ENCODE measurements at places on chromosomes 4 and X.

DNA sequence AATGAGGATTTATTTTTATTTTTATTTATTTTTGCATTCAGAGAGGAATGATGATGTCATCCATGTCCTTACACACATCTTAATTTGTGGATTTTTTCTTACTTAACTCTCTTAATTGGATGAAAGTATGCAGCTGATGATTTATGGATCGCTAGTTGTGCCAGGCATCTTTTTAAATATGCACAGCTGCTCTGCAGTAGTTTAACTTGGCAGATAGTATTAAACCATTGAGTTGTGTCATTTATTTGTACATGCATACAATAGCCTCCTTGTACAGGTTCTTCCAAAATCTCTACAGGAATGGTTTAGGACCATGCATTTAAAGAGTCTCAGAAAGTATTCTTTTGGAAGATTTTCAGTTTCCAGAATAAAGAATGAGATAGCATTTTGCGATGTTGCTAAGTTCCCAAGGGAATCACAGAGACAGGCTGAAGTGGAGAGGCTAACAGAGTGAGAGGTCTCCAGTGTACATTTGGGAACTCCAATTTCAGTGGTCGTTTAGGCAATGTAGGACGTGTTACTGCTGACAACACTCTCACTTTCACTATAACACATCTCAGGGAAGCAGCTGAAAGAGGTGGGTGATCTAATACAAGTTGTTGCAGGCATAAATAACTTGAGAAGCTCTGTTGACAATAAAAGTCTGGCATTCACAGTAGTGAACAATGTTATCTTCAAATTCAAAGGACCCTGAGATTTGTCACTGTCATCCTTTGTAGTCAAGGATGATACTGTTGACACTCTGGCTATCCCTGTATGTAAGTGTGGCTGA is 49.9 kb upstream of the SCRG1 start:
- no peak for DNase-seq

DNA sequence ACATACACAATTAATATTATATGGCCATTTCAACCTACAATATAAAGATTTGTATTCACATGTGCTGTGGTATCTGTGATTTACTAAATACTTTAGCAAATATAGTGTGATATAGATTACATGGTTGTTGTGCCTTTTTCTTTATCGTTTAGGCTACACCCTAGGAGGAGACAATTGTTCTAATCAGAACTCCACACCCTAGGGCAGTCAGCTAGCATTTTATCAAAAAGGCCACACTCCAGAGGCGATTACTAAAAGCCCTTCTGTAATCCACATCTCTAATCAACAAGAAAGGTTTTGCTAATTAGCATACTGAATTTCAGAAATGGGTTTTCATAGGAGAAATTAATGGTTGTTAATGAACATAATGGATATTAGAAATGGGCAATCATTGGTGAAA is 319.5 kb upstream of the NOCT start:
- DNase-seq = no peak

DNA sequence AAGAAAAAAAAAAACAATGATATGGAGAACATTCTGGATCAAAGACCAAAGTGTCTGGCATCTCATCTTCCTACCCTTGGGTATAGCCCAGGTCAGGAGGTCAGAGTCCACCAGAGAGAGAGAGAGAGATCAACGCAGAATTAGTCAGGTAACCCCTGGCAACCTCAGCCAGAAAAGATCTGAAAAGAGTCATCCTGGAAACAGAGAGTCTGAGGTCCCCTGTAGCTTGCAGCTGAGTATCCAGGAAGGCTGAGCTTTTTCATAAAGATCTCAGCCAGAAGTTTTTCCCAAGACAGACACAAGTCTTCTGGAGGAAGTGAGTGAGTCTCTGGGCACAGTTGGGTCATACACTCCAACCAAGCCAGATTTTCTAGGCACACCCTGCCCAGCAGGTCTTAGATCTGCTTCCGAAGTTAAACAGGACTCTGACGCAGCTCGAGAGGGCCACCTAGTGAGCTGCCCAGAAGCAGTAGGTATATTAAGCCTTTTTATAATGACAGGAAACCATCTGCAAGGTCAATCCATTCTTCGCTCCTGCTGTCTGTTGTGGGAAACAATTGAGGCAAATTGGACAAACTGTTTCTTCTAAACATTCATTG is 35.7 kb downstream of the ACE2 start:
- peak; percentile 35 for DNase-seq

GRCh38 chr4:7295911-7296660 is 103.7 kb downstream of the SORCS2 start:
- DNase-seq = peak; percentile 27

DNA sequence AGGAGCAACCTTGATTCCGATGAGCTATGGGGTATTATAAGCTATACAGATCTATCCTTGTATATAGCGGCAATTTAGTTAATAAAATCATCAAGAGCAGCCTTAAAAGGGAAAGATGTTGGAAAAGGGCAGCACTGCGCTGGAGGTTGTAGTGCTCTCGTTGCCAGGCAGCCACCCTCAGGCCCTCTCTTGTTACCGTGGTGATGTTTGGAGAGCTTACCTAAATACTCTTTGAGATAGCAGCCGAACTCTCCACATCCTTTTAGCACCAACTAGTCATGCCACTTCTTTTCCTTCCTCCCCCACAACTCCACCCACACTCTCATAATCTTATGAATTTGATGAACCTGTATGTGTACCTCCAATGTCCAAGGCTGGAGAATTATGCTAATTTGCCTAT is 3.8 kb upstream of the RADX start:
- DNase-seq = no peak

DNA sequence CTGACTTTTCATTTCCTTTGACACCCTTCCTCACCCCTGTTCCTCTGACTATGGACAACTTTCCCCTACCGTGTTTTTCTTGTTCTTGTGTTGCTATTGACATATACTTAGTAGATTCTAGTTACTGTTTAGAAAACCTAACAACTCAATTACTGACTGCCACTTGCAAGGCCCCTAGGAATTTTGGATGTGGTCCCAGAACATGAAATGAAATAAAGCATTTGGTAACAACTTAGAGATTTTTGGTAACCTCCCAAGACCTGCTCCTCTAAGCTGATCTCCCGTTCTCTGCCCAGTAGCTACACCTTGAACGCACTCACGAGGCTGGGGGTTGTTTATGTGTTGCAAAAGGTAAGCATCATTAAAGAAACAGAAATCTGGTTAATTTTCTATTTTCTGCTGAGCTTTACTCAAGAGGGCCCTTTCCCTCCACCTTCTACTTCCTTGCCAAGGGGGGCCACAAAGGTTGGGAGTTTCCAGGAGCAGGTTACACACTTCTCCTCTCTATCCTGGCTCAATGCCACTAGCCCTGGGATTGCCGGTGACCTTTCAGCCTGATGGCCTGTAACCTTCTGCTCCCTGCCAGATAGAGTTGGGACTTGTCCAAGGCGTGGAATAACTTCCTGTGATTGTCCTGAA is 20.5 kb downstream of the GAB3 start:
- no peak for DNase-seq

DNA sequence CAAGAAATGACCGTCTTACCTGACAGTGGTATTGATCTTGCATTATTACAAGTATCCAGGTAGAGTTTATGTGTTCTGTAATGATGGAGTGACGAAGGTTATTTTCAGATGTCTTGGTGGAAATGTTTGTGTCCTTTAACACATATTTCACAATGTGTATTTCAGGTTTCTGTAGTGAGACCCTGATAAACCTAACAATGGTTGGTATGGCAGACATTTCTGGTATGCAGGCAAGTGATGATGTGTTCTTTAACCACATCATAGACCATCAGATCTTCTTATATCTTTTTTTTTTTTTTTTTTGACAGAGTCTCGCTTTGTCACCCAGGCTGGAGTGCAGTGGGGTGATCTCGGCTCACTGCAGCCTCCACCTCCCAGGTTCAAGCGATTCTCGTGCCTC is 14.6 kb upstream of the ATXN3L start:
- no peak for DNase-seq

- peak; percentile 82 for DNase-seq
Measured at GRCh38 chrX:71622576-71623450, 4.5 kb upstream of the CXCR3 start.

DNA sequence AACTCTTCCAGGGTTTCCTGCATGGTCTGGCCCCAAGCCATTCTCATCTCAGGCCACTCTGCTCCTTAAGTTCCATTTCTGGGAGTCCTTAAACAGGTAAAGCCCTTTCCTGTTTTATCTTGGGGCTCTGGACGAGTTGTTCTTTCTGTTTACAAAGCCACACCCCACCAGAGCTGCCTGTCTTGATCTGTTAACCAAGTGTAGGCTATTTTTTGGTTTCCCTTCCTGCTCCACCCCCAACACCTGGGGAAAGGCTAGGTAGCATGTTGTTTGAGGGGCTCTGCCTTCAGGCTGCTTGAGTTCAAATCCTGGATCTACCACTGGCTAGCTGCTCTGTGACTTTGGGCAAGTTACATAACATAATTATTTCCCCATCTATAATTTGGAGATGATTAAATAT is 40.0 kb downstream of the ERVMER34-1 start:
- no peak for DNase-seq

DNA sequence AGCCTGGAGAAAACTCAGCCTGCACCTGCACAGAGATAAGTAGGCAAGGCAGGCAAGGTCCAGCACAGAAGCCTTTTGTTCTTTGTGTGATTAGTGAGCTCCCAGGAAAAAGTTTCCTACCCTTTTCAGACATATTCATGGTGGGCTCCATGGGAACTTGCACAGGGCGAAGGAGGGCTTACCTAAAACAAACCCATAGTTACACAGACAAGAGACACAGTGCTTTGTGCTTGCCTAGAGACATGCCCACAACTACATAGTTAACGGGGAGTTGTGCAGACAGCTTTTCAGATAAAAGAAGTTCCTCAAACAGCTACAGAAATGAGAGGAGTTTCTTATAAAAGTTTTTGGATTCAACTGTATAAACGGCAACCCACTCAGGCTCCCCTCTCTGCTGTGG is 180.5 kb downstream of the GLUD2 start:
- DNase-seq = no peak

DNA sequence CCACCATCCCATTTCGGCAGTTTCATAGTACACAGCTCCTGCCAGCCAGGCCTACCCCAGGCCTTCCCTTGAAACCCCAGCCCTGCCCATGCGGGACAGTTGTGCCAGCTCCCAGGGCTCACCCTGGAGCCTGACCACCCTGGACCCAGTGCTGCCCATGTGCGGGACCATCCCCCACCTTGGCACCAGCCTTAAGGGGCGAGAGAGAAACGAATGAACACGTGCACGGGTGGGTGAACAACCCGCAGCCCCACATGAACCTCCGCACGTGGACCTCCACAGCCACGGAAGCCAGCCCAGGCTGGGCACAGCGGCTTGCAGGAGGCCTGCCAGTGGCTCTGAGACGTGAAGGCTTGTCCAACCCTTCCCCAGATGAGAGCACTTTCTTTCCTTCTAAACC is 76.0 kb upstream of the MXD4 start:
- DNase-seq = no peak

DNA sequence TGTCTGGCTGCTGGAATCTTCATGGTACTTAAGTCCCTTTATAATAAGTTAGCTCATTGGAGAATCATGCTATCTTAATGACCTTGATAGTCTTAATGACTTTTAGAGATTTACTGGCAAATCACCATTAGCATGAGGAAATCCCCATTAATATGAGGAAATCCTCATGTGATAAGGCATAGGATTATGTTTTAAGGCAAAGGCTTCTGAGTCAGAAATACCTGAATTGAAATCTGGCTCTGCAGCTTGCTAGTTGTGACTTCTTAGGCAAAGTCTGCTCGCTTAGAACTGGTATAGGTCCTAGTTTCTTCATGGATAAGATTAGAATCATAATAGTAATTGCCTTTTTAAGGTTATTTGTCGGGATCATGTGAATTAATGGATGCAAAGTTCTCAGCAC is 190.2 kb upstream of the BANK1 start:
- DNase-seq = no peak

- DNase-seq = no peak
Measured at GRCh38 chr4:79574741-79575451, 166.9 kb upstream of the GK2 start.

All from activated CD8-positive, alpha-beta T cell treated with anti-CD3 and anti-CD28 coated beads, Interleukin-2, amount 10 ng/mL, durations not matched to agents 7 days and 5 days (primary cell).